NCI-H187 (cell line): ENCODE measurements at places on chromosomes 11 and 22.

DNA sequence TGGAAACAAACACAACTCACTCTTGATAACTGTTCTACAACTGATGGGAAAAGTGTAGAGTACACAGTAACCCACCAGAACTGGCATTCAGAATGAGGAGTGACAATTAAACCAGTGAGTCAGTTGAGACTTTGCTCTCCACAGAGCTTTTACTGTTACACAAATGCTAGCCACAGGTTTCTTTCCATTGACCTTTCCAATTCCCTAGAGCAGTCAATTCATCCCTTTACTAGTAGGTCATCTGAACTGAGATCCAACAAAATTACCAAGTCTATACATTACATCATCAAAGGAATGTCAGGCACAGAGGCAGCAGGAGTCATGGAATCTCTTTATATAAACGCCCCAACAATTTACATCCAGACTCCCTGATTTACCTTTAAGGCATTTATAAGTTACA lies 65.9 kb downstream of the PHF21A start:
- no peak for DNase-seq

DNA sequence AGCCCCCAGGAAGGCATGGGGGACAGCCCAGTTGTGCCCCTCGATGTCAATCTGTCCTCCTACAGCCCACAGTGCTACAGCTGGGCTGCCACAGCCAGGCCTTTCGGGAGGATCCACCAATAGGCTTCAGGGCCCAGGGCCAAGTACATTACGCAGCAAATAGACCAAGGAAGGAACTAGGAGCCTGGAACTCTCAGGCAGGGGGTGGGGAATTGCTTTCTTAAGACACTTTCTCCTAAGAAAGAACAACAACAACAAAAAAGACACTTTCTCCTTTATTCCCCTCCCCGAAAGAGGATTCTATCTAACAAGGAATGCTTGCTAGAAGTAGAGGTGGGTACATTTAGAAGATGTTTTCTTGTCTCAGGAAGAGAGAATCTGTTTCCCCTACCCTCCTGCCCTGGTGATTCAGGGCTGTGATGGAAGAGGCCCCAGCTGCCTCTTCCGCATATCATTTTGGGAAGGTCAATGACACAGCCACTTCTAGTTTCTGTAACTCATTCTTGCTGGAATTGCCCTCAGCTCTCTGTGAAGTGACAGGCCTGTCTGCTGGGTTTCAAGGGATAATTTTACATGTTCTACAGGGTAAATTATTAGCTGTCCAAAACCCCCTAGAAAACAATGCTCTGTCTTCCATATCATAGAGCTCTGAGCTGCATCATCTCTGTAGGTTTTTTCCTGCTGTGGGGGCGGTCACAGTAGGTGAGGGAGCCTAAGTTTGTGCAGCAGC lies 6.0 kb upstream of the MALAT1 start:
- no peak for DNase-seq

- DNase-seq: no peak
These were observed 107.8 kb upstream of the NAV2 start for GRCh38 chr11:19604679-19605375.

DNA sequence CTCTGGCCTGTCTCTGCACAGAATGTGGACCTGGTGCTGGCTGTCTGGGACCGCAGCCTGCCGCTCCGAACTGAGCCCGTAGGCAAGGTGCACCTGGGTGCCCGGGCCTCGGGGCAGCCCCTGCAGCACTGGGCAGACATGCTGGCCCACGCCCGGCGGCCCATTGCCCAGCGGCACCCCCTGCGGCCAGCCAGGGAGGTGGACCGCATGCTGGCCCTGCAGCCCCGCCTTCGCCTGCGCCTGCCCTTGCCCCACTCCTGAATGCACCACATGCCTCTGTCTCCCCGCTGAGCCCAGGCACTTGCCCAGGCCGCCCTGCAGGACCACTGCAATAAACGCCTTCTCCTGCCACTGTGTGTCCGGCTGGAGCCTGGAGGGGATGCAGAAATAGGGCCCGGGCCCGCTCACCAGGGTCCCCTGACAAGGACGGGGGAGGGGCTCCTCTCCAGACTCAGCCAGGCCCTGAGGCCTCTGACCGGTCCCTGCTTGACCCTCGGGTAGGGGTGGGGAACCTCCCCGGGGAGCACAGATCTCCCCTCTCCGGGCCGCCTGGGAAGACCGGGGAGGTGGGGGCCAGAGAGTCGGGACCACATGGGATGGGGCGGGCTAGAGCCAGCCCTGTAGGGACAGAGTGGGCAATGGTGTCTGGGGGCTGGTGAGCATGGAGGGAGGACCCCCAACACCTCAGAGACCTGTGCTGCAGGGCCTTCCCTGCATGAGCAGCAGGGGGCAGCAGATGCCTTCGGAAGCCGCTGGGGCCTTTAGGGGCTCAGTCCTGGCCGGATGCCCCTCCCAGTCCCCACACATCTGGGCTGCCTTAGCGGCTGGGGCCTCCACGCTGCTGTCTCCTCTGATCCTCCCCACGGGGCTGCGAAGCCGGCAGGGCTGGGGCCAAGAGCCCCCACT lies 1.4 kb upstream of the TNNI2 start:
- no peak for DNase-seq

DNA sequence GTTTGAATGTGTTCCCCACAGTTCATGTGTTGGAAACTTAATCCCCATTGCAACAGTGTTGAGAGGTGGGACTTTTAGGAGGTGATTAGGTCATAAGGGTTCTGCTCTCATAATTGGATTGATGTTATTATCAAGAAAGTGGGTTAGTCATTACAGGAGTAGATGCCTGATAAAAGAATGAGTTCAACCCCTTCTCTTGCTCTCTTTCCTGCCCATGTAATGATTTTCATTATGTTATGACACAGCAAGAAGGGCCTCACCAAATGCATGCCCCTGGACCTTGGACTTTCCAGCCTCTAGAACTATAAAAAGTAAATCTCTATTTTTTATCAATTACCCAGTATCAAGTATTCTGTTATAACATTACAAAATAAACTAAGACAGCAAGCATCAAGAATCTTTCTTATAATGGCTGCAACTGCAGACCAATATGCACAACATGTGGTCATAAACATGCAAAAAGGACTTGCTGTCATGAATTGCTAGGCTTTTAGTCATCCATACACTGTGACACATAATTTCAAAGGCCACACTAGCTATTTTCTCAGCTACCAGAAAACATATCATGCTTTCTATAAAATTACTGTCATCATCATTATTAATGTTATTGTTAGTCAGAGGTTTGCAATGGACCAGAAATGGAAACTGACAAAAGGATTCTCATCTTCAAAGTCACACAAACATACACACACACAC lies 99.9 kb upstream of the GUCY1A2 start:
- DNase-seq: no peak

DNA sequence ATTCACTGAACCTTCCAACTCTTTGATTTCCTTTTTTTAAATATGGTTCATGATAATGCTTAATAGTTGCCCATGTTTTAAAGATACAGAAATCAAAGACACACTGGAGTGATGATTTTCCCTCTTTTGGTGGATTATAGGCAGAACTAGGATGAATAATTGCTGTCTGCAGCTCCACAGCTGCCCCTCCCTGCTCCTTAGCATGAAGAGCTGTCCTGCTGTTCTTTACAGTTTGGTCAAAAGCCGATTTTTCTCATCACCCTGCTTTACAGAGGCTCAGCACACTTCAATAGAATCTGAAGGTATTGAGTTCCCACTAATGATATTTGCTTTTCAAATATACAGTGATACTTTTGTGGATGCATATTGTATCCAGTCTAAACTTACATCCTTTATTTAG lies 202.6 kb downstream of the AASDHPPT start:
- DNase-seq: no peak

DNA sequence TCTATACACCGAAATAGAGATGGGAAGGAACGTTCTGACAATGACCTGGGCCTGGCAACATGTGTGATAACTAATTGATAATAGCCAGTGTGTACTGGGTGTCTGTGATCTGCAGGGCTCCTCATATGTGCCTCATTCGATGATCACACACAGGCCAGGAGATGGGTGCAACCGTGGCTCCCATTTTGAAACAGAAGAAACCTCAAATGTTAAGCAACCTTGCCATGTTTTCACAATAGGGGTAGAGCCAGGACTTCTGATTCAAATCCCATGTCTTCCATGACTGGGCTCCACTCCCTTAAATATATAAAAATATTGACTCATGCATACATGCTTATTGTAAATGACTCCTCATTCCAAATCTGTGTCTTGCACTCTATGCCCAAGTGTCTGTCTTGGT lies 11.1 kb downstream of the APOL3 start:
- DNase-seq: no peak

DNA sequence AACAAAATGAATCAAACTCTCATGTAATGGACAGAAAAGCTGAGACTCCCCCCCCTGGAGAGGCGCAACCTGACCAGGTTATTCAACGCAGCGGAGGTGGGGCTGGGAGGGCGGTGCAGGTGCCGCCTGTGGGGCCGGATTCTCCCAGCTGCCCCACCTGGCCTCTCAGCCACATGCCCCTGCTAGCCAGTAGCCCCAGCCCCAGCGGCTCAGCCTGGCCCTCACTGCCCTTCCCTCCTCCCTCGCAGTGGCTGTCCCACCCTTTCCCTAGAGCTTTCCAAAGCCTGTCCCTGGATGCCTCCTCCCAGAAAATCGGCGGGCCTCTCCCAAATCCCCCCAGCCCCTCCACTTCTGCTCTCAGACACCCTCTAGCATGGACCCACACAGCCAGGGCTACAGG lies 31.2 kb upstream of the RASD2 start:
- no peak for DNase-seq

GRCh38 chr22:47034905-47035419 lies 272.5 kb downstream of the TBC1D22A start:
- no peak for DNase-seq

GRCh38 chr11:330694-331357 lies 10.2 kb upstream of the IFITM3 start:
- no peak for DNase-seq

- DNase-seq: no peak
These were observed 2.2 kb upstream of the NEFH start for GRCh38 chr22:29477723-29478318.

GRCh38 chr11:102610200-102610599 lies 14.9 kb downstream of the MMP20 start:
- no peak for DNase-seq

DNA sequence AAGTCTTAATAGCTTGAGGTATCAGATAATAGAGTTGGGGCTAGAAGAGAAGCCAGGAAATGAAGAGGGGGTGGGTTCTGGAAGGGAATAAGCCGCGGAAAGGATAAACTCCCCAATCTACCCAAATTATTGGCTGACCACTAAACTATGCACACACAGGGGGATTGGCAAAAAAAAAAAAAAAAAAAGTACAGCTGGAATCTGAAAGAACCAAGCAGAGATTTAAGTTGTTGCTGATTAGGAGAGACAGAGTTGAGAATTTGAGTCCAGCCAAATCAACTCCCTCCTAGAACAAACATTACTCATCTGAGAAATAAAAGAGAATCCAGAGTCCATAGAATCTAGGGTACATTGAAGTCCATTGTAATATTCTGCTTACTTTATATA lies 134.9 kb downstream of the CCDC81 start:
- no peak for DNase-seq

DNA sequence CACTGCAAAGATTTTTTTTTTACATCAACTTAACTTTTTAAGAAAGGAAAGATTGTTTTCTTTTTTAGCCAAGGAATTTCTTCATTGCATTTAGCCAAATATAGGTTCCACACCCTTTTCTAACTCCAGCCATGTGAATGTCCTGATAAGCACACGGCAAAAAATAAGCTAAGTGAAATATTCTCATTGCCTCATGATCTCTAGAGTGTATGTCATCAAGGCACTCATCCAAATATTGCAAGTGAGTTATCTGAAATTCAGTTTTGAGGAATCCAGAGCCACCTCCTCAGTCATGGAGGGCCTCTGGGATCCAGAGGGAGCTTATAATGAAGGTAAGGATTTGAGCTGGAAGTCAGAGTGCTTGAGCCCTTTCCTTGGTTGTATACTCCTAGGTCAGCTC lies 80.0 kb downstream of the BLID start:
- DNase-seq: no peak

DNA sequence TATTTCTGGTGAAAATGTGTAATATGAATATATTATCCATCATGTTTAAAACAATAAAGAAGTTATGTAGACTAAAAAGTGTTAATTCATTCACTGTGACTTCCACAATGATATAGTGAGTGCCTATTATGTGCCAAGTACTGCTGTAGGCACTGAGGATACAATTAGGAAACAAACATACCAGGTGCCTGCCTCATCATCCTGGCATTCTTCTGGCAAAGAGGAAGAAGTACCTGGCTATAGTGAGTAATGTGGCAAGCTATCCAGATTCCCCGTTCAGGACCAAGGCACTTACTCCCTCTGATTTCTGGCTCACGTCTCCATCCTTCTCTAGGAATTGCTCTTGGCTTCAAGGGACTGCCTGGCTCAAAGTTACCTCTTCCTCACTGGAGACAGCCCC lies 77.5 kb upstream of the CLMP start:
- DNase-seq: no peak

- no peak for DNase-seq
These were observed 14.3 kb downstream of the FGF3 start for GRCh38 chr11:69804769-69805508.

- DNase-seq: no peak
These were observed 192.8 kb upstream of the B3GAT1 start for GRCh38 chr11:134604886-134605285.

DNA sequence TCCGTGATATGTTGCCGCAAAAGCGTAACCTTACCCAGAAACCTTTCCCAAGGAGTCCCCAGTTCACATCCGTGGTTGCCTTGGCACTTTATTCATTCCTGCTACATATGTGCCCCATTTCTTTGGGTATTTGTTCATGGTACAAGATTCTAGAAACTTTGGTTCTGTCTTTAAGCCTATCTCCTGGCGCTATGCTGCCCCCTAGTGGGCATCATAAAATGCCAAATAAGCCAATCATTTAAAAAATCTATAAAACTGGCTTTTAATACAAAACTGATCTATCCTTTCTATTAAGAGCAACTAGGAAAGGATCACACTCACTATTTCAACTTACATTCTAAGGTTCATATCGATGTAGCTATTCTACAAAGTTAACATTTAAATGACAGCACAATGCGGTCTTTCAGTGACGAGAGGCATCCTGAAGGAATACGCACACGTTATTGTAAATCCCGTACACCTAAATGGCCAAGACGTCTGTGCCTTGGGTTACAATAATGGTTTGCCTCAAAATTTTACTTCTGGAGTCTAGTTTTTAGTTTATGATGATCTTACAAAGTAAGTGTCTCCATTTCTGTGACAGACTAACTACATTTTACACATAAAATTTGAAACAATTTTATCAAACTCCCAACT lies 16.2 kb downstream of the PIWIL3 start:
- no peak for DNase-seq

DNA sequence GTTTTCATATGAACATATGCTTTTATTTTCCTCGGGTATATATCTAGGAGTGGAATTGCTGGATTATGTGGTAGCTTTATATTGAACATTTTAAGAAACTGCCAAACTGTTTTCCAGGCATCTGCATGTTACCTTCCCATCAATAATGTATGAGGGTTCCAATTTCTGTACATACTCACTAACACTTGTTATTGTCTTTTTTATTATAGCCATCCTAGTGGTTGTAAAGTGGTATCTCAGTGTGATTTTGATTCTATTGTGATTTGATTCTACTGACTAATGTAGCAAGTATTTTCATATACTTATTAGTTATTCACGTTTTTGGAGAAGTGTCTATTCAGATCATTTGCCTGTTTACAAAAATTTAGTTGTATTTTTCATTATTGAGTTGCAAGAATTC lies 2.0 kb downstream of the ANO5 start:
- no peak for DNase-seq
